Activated CD8-positive, alpha-beta memory T cell treated with anti-CD3 and anti-CD28 coated beads for 1 hour (primary cell): ENCODE measurements at places on chromosomes 6 and 20.
A peak's percentile ranks its signal among the peaks of the same experiment; 100 is the strongest.

- DNase-seq = no peak
These were observed 20.6 kb upstream of the BHLHE23 start for GRCh38 chr20:63027221-63027921.

DNA sequence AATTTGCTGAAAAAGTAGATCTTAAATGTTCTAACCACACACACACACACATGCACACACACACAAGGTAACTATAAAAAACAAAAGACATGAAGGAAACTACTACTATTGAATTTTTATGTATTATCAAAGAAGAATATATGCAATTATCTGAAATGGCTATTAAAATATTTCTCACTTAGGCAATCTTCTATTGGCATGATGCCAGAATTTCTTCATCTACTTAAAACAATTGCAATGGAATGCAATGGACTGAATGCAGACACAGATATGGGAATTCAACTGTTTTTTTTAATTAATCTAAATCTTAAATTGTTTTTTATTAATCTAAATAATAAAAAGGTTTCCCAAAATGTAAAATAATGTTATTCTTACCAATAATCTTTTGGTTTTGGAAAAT lies 152.6 kb upstream of the SMLR1 start:
- DNase-seq = no peak

DNA sequence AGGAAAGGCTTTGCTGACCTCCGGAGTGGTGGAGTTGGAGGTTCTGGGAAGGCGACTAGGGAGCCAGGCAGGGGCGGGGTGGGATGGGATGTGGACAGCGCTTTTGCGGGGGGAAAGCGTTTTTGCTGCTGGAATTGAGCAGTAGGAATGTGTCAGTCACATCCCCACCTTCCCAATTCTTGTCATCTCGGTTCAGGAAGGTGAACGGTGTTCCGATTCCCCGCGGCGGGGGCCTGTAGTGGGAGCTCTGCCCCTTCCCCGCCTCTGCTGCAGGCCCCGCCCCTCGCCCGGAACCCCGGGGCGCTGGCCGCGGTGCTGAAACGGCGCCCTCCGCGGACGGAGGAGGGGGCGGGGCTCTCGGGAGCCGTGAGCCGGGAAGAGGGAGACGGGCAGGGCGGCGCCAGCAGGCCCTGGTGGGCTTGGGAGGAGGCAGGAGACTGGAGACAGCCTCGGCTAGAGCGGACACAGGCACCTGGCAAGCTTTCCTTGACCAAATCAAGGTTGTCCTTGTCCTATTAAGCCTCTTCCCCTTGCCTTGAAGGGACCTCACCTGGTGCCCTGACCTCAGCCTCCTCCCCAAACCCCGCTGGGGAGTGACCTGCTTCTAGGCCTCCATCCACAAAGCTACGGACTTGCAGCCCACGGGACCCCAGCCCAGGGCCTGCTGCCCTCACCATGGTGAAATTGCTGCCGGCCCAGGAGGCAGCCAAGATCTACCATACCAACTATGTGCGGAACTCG lies at the start of gene LHFPL5:
TSS of gene LHFPL5 (plus strand) at position 357 of the 741 bp plus-strand sequence. CDS start at position 676, 319 bp downstream.
- no peak for DNase-seq

- no peak for DNase-seq
These were observed 99.3 kb upstream of the ARMC2 start for GRCh38 chr6:108748959-108749358.

DNA sequence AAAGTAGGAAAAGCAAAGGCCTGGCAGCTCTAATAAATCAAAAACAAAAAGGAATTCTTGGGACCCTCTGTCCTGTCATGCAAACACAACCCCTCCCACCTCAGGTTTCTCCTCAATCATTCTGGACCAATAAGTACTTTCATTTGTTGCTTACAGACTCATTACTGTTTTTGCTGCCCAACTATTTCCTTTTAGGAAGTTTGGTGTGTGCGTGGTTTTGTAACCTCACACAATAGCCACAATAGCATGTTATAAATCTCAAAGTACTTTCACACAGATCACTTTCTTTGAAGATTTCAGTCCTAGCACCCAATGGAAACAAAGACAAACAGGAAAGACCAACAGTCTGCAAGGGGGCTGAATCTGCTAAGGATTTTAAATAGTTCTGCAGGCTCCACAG lies 4.5 kb downstream of the MRPL14 start:
- no peak for DNase-seq

GRCh38 chr6:142851601-142852000 lies 93.4 kb downstream of the HIVEP2 start:
- no peak for DNase-seq

- DNase-seq = no peak
These were observed 190.3 kb downstream of the UTRN start for GRCh38 chr6:144475411-144475810.

DNA sequence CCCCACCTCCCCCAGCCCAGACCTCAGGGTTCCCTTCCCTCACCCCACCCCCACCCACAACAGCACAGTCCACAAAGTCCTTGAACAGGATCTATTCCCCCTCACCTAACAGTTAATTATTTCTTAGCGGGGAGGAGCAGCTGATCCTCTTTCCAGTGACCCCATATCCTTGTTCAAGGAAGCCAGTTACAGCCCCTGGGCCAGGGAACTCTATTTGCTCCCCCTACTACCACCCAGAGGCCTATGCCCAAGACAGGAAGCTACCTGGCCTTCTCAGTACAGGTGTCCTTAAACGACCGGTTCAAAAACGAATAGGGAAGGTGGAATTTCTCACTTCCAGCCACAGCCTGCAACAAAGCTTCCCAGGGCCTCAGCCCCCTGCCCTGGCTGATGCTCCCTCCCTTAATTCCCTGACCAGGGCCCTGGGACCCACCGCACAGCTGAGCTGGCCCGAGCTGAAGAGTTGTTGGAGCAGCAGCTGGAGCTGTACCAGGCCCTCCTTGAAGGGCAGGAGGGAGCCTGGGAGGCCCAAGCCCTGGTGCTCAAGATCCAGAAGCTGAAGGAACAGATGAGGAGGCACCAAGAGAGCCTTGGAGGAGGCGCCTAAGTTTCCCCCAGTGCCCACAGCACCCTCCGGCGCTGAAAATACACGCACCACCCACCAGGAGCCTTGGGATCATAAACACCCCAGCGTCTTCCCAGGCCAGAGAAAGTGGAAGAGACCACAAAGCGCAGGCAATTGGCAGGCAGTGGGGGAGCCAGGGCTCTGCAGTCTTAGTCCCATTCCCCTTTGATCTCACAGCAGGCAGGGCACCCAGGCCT lies 778 bp downstream of the MCCD1 start:
- no peak for DNase-seq

DNA sequence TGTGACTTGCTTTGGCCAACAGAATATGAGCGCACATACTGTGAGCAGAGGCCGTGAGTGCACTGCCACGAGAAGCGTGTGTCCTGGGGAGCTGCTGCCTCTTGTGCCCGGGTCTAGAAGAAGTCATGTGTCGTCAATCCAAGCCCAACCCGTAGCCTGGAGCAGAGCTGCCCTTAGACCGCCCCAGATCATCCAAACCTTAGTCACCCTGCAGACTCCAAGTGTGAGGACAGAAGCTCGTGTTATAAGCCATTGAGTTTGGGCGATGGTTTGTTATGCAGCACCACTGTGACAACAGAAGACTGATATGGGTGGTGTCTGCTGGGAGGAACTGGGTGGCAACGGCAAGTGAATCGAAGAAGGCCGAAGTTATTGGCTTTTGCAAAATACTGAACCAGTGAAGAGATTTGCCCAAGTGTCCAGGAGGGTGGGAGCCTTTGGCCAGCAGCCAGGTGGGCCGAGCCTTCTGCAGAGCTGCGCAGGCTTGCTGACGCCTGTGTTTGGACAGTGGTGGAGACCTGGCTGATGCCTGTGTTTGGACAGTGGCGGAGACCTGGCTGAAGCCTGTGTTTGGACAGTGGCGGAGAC lies 101.3 kb upstream of the SULF2 start:
- no peak for DNase-seq

DNA sequence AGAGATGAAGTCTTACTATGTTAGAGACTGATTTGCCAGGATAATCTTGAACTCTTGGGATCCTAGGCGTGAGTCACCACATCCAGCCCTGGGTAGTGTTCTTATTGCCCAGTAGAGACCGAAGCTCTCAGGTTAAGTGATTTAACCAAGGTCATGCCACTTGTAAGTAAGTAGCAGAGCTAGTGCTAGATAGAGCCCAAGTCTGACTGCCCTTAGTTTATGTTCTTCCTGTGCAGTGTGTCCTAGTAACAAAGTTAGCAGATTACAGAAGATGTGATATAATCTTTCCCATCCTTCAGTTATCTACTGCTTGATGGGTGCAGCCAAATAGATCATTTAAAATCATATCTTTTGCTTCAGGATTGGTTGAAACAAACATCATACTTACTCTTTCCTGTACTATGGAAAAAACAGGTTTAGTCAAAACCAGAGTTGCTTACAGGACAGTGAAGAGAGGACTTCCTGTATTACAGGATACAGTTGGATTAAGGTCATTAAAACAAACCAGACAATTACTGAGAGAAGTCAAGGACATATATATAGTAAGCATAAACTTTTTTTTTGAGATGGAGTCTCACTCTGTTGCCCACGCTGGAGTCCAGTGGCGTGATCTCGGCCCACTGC lies 9.5 kb upstream of the PABPC1L start:
- DNase-seq = no peak

DNA sequence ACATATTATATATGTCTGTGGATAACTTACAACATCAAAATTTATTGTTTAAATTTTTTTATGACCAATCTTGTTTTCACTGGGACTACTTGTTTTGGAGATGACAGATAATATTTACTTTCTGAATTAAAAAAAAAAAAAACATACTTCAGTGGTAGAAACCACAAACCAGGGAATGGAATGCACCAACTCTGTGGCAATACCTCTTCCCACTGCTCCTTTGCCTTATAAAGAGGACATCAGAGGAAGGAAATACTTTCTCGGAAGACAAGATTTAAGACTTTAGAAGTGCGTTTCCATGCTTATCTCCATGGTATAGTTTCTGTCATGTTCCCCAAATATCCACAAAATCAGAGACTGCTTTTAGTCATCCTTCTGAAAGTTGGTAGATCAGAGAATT lies 1241.1 kb upstream of the EYS start:
- no peak for DNase-seq

DNA sequence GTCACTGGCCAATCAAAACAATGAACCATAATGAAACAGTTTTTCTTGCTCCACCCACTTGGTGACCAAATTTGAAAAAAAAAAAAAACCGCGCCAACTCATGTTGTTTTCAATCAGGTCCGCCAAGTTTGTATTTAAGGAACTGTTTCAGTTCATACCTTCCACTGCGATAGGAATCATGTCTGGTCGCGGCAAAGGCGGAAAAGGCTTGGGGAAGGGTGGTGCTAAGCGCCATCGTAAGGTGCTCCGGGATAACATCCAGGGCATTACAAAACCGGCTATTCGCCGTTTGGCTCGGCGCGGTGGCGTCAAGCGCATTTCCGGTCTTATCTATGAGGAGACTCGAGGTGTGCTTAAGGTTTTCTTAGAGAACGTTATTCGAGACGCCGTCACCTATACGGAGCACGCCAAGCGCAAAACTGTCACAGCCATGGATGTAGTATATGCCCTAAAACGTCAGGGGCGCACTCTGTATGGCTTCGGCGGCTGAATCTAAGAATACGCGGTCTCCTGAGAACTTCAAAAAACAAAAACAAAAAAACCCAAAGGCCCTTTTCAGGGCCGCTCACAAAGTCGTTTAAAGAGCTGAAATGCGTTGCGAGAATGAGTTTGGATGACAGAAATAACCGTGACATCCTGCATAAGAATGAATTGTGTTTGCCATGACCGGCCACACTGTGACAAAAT lies 16.7 kb downstream of the HFE start:
- DNase-seq = peak; percentile 77

DNA sequence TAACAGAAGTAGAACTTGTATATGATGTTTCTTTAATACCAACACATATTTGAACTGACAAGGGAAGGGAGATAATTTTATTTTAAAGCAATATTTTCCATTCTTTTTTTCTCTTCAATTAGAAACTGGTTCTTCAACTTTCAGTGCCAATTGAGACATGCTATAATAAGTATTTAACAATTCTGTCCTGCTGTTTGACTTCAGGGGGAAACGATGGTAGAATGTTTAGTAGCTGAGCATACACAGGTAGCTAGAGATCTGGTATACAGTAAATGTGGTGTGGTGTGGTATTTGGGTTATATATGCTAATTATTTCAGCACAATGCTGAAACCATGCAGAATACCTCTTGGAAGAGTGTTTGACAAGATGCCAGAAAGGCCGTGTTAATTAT lies 156.9 kb downstream of the ARID1B start:
- no peak for DNase-seq

DNA sequence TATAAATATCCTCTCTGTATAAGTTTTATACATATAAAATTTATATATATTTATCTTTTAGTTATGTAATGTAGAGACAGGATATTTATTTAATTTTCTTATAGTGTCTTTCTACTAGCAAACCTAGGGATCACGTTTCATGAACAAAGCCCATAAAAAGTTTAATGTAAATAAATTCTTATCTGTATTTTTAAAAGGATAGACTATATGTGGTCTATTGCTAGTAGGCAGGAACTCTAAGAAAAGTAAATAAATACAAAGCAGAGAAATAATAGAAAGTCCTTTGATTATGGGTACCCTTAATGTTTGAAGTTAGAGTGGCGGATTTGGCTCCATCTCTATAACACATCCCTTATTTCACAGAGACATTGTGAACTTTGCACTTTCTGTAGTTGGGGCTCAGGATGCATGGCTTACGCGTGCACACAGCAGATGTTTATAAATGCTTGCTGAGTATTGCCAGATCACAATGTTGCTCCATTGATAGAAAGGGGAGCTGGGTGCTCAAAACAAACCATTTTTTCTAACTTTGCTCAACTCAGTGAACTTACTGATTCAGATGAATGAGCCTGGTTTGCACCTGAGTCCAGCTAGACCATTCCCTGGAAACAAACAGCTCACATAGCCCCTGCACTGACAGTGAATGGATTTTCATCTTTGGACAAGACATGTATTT lies 179.1 kb downstream of the SYNE1 start:
- DNase-seq = no peak

DNA sequence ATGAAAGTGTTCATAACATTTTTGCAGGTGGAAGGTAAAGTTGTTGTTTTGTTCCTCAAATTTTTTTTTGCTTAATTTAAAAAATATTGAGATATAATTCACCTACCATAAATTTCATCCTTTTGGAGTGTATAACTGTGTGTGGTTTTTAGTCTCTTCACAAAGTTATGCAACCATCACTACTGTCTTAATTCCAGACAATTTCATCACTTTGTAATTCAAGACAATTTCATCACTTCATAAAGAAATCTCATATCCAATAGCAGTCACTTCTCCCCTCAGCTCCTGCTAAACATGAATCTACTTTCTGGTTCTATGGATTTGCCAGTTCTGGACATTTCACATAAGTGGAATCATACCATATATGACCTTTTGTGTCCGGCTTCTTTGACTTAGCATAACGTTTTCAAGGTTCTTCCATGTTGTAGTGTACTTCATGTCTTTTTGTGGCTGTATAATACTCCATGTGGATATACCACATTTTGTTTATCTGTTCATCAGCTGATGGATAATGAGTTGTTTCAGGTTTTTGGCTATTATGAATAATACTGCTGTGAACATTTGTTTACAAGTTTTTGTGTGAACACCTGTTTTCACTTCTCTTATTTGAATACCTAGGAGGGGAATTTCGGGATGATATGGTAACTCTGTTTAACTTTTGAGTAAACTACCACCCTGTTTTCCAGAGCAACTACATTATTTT lies 18.8 kb downstream of the ZFAND3 start:
- DNase-seq = no peak
